NCI-H2107 (cell line): ENCODE measurements at places on chromosomes 2 and 18.

- DNase-seq: no peak
Observed at GRCh38 chr2:47311764-47312490, 91.0 kb upstream of the MSH2 start.

- DNase-seq: no peak
Observed at GRCh38 chr2:33264766-33265165, 211.7 kb upstream of the RASGRP3 start.

- DNase-seq: no peak
Observed at GRCh38 chr2:183543222-183543621, 419.0 kb downstream of the NUP35 start.

- DNase-seq: peak; percentile 25
Observed at GRCh38 chr2:186129767-186130581, 356.1 kb upstream of the ZC3H15 start.
